ENCODE measurements at places on chromosomes 5 and 9.

GRCh38 chr5:122561209-122561608, 213.7 kb upstream of the SNX2 start:
- DNase-seq: no peak

DNA sequence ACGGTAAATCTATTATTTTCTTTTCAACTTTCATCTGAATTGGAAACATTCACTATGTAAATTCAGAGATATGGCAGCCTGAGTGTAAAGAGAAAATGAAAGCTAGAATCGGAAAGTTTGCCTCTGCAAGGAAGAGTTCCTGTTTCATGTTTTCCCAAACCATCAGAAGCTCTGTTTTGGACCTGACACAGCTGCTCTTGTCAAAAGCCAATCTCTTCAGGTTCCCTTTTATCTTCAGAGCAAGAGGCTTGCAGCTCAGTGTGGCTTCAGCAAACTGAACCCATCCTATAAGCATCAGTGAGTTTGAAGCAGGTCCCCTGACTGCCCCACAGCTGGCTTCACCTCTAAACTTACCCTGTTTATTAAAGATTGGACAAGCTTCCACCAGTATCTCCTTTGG, 1099.7 kb downstream of the DTWD2 start:
- DNase-seq: peak; percentile 50

DNA sequence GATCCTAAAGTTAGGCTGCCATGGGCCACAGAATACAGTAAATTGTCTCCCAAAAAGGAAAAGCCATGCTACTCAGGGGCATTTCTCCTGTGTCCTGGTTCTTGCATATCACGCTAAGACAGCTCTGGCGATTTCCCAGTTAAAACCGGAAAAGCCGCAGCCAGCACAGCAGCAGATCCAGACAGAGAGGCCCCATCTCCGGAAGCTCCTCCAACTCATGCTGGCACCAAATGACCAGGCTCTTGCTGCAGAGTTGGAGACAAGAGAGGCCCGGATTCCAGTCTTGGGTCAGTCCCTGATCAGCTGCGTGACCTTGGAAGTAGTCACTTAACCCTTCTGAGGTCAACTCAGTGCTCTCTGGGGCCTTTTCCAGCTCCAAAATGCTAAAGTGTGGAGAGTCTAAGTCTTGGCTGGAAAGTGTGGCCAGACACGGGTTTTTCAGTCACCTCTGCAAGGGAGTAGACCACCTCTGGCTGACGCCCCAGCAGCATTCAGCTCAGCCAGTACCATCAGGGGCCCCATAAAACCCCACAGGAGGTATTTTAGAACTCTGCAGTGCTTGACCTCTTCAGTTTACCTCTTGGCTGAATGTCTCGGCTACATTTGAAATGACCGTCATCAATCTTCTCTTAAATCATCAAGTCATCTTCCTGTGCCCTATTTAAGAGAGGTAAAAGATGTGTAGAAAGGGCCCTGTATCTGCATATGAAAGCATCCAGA, 16.2 kb downstream of the GDNF start:
- DNase-seq: no peak

DNA sequence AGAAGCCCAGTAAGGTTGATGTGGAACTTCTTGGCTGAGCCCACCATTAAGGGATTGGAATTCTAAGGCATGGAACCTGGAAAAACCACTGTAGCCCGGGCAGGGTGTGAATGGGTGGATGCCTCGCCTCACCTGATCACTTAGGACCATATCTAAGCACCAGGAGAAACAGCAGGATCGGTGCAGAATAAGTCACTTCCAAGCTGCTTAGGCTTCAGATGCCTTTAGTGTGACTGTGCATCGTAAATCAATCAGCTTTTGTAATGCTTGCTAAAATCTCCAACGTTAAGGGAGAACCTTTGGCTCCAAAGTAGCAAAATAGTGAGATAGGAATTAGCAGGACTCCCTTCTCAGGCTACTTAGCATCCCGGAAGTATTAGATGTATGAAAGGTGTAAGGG, 103.9 kb upstream of the MEGF10 start:
- DNase-seq: no peak

GRCh38 chr5:111676926-111677415, 80.0 kb downstream of the NREP start:
- no peak for DNase-seq

DNA sequence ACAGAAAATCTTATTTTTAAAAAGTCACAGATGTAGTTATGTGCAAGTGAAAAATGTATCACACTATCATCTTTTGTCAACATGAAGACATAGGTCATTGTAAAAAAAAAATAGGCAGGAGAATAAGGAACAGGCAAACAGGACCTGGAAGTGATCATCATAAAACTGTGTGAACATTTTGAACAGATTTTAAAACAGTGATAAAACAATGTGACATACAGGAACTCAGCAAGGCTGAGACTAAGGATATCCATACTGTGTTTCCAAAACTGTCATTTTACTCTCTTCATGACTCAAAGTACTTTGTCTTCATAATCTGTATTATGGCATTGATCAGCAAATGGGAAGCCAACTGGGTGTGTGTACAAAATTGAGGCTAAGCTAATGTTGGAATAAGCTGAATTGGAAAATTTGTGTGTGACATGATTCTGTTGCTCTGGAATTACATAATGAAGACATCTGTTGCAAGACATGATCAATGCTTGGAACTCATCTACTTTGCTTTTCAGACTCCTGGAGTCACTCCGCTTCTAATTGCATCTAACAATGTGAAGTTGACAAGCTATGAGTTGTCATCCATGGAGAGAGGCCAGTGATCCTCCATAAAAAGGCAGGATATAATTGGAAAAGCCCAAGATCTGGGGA, 978.7 kb upstream of the NUDT12 start:
- DNase-seq: peak; percentile 10

GRCh38 chr5:10757922-10758555, 3.0 kb downstream of the DAP start:
- DNase-seq: no peak

DNA sequence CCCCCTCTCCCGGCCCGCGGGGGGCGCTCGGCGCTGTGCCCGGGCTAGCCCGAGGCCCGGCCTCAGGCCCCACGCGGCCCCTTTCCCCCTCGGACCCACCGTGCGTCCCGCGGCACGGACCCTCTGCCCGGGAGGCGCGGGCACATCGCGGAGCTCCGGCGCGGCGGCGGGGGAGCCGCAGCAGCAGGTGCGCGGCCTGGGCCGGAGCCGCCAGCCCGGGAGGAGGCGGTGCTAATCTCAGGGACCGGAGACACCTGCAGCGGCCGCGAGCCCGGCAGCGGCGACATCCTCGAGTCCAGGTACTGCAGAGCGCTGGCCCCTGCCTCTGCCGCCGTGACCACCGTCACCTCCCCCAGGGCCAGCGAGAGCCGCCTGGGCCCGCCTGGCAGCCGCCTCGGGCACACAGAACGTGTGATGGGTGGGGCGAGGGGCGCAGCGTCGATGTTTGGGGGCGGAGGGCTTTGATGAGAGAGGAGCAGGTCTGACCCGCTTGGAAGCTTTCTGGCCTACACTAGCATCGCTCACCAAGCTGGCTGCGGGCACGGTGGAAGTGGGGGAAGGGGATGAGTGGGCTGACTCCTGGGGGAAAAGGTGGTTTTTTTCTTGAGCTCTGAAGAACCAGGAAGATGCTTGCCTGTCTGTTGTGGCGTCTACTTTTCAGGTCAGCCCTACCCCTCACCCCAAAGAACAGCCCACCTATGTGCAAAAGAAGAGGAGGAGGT, 524 bp downstream of the CYFIP2 start:
- no peak for DNase-seq

GRCh38 chr9:37575511-37575914, 667 bp downstream of the FBXO10 start:
- DNase-seq: no peak

DNA sequence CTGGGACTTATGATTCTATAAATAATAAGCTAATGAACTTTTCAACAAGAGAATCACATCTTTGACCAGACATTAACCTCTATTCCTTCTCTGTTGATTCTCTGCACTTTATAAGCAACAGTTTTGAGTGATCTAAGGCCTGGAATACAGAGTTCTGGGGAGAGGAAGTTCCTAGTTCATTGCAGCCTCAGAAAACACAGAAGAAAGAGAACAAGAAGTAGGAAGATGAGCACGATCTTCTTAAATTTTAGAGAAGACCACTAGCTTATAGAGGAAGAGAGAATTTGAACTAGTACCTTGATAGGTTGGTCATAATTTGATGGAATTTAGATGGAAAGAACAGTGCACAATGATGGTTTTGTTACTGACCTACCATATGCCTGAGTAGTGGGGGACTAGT, 8.5 kb upstream of the C9orf72 start:
- DNase-seq: no peak

DNA sequence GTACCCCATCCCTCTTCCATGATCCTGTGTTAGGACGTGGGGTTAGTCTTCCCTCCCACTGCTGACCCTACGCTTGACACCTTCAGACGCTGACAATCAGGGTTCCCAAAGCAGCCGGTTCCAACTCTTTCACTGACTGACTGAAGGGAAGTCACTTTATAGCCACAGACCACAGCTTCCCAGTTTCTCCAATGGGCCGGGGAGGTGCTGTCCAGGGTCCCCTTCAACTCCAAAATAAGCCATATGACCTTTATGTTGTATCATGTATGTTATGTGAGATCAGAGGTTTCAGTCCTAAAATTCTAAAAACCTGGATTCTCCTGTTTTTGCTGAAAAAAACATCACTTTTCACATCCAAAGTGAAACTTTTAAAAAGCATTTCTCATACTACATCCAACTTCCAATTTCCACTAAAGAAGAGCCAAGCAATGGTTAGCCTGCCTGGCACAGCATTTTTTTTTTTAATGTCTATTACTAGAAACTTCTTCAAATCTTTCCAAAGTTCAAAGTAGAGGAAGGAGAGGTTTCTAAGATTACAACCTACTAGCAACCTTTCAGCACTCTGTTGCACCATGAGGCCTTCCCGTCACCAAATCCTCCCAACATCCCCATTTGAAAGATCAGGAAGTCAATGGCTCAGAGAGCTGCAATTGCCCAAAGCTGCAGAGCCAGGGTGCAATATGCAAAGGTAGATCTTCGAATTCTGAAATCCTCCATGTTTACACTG, 5.2 kb downstream of the EPB41L4B start:
- no peak for DNase-seq

DNA sequence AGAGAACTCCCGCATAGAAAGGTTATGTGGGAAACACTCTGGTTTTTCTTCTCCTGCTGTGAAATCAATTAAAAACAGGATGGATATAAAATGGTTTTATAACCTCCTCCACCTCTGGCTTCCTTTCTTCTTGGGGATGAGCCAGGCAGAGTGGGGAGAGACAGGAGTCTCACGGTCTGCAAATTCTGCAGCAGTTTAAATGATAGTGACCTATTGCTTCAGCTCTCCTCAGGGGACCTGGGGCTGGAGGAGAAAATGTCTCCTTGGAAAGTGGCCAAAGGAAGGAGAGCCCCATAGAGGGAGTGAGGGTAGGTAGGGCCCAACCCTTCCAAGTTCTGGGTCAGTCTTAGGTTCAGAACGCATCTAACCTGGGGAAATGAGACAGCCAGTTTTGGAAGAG, 118.8 kb downstream of the MTX3 start:
- no peak for DNase-seq

- DNase-seq: no peak
These were observed 7.1 kb upstream of the PITX1 start for GRCh38 chr5:135041145-135041587.

- no peak for DNase-seq
These were observed 27.3 kb upstream of the CEP72 start for GRCh38 chr5:584846-585245.

DNA sequence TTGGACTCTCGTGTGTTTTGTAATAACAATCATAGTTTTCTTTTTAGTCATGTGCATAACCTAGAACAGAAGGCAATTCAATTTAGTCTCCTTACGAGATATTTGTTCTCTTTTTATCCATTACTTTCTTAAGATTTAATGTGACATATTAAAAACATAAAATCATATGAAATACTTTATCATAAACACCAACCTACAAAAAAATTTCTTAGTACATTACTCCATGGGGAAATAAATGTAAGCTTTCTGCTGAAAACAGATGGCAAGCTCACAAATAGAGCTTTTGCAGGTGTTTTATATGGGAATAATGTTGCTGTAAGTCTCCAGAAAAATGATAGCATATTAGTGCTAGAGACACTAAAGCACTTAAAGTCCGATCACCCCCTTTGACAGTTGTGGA, 1035.2 kb upstream of the ARRDC3 start:
- DNase-seq: no peak

- DNase-seq: no peak
These were observed 28.8 kb downstream of the SPOCK1 start for GRCh38 chr5:137470111-137470920.

GRCh38 chr9:127884427-127884911, 7.0 kb upstream of the AK1 start:
- DNase-seq: no peak

GRCh38 chr5:36414869-36415282, 113.2 kb upstream of the RANBP3L start:
- DNase-seq: peak; percentile 52

GRCh38 chr5:11355491-11355890, 548.8 kb downstream of the CTNND2 start:
- peak; percentile 51 for DNase-seq

DNA sequence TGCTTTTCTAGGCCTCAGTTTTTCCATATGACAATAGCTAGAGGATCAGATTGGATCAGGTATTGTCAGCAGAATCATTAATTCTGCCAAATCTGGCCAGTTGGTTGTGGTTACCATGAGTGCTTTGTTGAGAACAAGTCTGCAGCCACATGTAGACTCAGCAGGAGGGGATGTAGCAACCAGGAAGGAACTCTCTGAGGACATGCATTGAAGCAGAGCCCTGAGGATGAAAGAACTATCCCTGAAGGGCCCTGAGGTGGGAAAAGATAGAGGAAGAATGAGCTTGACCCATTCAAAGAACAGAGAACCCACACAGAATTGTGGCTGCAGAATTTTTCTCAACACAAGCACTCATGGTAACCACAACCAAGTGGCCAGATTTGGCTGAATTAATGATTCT, 60.1 kb upstream of the AFAP1L1 start:
- no peak for DNase-seq

GRCh38 chr9:88645879-88646199, 110.9 kb downstream of the NXNL2 start:
- no peak for DNase-seq

- no peak for DNase-seq
These were observed 15.7 kb downstream of the UNC13B start for GRCh38 chr9:35177520-35177919.

GRCh38 chr5:88108490-88109279, 160.0 kb downstream of the TMEM161B start:
- peak; percentile 23 for DNase-seq

GRCh38 chr5:17412760-17413671, 85.0 kb upstream of the TAF11L2 start:
- DNase-seq: no peak

DNA sequence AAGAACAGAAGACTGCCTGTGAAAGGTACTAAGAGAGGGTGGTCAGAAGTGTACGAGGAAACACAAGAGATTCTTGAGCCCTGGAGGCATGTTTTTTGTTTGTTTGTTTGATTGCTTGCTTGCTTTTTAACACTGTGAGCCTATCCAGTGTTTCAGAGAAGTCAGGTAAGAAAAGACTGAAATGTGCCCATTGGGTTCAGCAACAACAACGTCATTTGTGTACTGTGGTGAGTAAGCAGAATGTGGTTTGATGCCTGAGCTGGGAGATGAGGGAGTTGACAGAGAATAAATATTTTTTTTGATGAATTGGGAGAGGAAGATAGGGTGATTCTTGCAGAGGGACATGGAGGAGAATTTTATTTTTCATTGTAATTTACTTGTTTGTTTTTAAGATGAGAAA, 73.1 kb downstream of the RPS23 start:
- no peak for DNase-seq
